Activated T-cell treated with anti-CD3 and anti-CD28 coated beads, Interleukin-2, amount 50 U/mL, for 72 hours (primary cell): ENCODE measurements at places on chromosomes 13 and 19. TPM values are rescaled to one million over a fixed set of nuclear protein-coding genes. Genes with fewer than 3 reads are reported as not detected.

GRCh38 chr13:42396501-42396900 is 124.5 kb downstream of the AKAP11 start:
- peak; percentile 82 for DNase-seq
- peaks cover 23% of the 10 kb centered on the region for H3K36me3 ChIP-seq
- peak overlapping the region; percentile 99 for H3K27ac ChIP-seq

Gene CATSPERD
- not detected for total RNA-seq

Gene FBN3
- total RNA-seq: not detected

DNA sequence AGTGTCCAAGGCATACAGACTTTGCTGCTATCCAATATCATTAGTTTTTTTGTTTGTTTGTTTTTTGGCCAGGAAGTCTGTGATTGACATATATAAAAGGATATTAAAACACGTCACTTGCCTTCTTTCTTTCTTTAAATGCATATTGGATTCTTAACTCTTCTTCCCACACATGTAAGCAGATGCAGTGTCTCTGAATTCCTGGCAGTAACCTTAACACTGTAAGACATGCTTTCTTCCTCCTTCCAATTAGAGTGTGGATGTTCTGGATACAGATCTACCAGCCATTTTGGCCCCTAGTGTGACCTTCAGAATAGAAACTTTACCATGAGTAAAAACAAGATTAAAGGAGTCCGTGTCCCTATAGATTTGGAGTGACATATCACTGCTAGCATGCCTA is 967.4 kb upstream of the PRR20A start:
- H3K4me1 ChIP-seq: no peaks in the 10 kb centered on the region
- no peak overlapping the region for H3K27ac ChIP-seq
- H3K4me3 ChIP-seq: no peak overlapping the region
- no peak for DNase-seq

- no peak for DNase-seq
- no peak overlapping the region for H3K4me3 ChIP-seq
- H3K27ac ChIP-seq: no peak overlapping the region
- H3K36me3 ChIP-seq: peaks cover 37% of the 10 kb centered on the region
- no peaks in the 10 kb centered on the region for H3K27me3 ChIP-seq
Measured at GRCh38 chr19:36409841-36410240, 8.6 kb downstream of the ZFP82 start.

Gene URI1
- total RNA-seq: 63.6 TPM

DNA sequence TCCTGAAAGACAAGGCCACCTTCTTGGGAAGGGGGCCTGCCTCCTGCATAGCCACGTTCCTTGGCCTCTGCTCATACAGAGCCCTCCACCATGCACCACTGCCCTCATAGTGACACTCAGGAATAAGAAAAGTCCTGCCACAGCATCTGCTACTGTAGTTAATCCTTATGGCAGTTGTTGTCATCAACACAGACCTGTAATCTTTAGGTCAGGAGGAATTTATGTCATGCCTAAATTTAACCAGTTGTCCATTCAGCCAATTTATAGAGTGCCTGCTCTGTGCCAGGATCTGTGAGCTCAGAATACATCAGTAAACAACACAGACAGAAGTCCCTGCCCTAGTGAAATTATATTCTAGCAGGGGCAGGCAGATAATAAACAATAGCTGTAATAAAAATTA is 44.4 kb downstream of the FAM124A start:
- H3K4me1 ChIP-seq: no peaks in the 10 kb centered on the region
- no peaks in the 10 kb centered on the region for H3K27me3 ChIP-seq
- DNase-seq: no peak
- no peak overlapping the region for H3K4me3 ChIP-seq
- H3K27ac ChIP-seq: no peak overlapping the region

DNA sequence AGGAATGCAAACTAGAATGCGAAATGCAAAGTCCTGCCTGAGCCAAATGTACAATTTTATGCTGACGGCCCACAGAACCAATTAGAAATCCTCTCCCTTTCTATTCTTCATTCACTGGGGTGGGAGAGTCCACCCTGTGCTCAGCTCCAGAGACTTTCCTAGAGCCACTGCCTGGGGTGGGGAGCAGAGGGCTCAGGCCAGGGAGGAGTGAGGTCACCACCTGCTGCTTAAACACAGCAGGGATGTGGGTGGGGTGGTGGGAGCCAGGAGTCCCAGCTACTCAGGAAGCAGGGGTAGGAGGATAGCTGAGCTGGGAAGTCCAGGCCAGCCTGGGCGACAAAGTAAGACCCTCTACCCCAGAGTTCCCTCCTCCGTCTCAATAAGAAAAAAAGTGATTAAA is 26.9 kb upstream of the ZNF83 start:
- no peaks in the 10 kb centered on the region for H3K27me3 ChIP-seq
- no peak overlapping the region for H3K27ac ChIP-seq
- no peak for DNase-seq
- peaks cover 10% of the 10 kb centered on the region for H3K4me1 ChIP-seq

- H3K4me3 ChIP-seq: no peak overlapping the region
- H3K36me3 ChIP-seq: no peaks in the 10 kb centered on the region
- no peaks in the 10 kb centered on the region for H3K4me1 ChIP-seq
Measured at GRCh38 chr13:106450991-106451390, 84.5 kb downstream of the EFNB2 start.

- H3K36me3 ChIP-seq: peaks cover 2% of the 10 kb centered on the region
- peaks cover 85% of the 10 kb centered on the region for H3K27me3 ChIP-seq
- H3K27ac ChIP-seq: no peak overlapping the region
- no peak for DNase-seq
Measured at GRCh38 chr19:53961523-53962356, 997 bp upstream of the CACNG8 start.

DNA sequence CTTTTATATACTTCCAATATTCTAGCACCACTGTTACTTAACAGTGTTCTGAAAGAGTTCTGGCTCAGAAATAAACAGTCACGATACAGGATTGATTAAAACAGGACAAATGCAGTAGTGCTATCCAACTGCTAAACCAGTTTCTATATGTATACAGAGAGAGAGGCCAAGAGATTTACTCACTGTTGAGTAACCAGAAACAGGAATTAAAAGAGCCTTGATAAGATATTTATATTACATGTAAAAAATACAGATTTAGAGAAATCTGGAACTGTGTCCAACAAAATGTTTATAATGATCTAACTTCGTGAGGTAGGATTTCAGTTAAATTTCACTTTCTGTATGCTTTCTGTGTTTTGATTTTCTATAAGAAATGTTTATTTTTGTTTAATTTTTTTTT is 116.6 kb downstream of the CDK8 start:
- H3K27ac ChIP-seq: no peak overlapping the region
- no peaks in the 10 kb centered on the region for H3K27me3 ChIP-seq
- H3K36me3 ChIP-seq: no peaks in the 10 kb centered on the region
- no peak for DNase-seq
- H3K4me3 ChIP-seq: no peak overlapping the region

DNA sequence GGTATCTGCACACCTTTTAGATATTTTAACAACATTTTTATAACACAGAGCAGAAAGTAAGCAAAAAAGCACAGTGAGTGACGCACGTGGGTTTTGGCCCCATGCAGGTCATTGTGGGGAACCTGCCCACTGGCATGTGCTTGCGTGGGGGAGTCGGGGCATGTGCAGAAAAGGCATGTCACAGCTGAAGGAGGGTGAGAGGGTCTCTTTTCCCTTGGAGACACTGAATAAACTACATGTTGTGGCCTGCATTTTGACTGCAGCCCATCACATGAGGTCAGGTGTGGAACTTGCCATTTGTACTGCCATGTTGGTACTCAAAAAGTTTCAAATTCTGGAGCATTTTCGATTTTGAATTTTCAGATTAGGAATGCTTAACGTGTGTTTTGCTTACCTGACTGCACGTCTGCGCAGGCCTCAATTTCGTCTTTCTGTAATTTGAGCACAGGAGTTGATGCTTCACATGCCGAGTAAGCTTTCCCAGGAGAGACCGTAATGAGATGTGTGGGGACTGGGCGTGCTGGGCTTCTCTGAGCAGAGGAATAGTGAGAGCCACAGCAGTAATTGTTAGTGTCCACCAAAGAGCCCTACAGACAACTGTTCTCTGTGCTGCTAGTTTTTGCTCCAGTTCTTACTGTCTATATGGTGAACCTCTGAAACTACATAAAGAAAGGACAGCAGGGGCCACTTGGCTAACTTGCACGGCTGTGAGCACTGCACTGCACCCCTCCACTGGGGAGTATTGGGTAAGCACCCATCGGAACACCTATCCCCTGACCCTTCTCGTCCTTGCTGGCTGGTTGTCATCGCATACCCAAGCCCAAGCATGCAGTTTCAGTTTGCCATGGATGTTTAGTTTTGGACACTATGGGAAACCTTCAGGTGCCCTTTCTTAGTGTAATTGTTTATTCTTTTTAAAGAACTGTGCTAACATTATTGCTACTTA is 72.9 kb upstream of the GPR183 start:
- no peak overlapping the region for H3K27ac ChIP-seq
- H3K27me3 ChIP-seq: no peaks in the 10 kb centered on the region
- peaks cover 92% of the 10 kb centered on the region for H3K4me1 ChIP-seq
- no peak overlapping the region for H3K4me3 ChIP-seq
- DNase-seq: no peak

DNA sequence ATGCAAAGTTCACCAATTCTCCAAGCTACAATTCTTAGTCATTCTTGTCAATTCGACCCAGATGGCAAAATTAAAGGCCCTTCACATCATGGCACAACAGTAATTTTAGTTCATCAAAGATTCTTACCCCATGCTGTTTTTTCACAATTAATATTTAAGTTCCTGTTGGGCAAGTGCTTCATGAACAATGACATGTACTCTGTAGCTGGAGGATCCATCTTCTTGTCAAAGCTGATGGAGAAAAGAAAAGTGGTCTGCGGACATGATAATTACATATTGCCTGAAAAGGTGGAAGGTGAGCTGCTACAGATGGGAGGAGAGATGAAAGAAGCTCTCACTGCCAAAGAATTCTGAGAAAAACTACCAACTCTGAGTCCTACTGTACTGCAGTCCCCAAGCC is 1370.3 kb upstream of the SLC10A2 start:
- no peaks in the 10 kb centered on the region for H3K36me3 ChIP-seq
- no peaks in the 10 kb centered on the region for H3K27me3 ChIP-seq
- H3K4me3 ChIP-seq: no peak overlapping the region

Gene ELOF1
- 50.9 TPM for total RNA-seq

- peak overlapping the region; percentile 92 for H3K27ac ChIP-seq
- H3K4me1 ChIP-seq: peaks cover 67% of the 10 kb centered on the region
- H3K27me3 ChIP-seq: no peaks in the 10 kb centered on the region
Measured at GRCh38 chr19:17846146-17846545, 1.6 kb downstream of the JAK3 start.

Gene ZNF93
- 18.8 TPM for total RNA-seq

GRCh38 chr19:4386041-4386782 is 14.1 kb downstream of the SH3GL1 start:
- peaks cover 4% of the 10 kb centered on the region for H3K36me3 ChIP-seq
- no peak overlapping the region for H3K27ac ChIP-seq
- no peaks in the 10 kb centered on the region for H3K27me3 ChIP-seq
- no peak for DNase-seq

DNA sequence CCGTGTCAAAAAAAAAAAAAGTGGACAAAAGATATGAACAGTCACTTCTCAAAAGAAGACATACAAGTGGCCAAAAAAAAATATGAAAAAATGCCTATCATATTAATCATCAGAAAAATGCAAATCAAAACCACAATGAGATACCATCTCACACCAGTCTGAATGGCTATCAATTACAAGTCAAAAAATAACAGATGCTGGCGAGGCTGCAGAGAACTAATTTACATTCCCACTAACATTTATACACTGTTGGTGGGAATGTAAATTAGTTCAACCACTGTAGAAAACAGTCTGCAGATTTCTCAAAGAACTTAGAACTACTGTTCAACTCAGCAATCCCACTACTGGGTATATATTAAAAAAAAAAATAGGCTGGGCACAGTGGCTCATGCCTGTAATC is 26.5 kb upstream of the FOXO1 start:
- no peak for DNase-seq
- no peaks in the 10 kb centered on the region for H3K27me3 ChIP-seq
- no peak overlapping the region for H3K27ac ChIP-seq

DNA sequence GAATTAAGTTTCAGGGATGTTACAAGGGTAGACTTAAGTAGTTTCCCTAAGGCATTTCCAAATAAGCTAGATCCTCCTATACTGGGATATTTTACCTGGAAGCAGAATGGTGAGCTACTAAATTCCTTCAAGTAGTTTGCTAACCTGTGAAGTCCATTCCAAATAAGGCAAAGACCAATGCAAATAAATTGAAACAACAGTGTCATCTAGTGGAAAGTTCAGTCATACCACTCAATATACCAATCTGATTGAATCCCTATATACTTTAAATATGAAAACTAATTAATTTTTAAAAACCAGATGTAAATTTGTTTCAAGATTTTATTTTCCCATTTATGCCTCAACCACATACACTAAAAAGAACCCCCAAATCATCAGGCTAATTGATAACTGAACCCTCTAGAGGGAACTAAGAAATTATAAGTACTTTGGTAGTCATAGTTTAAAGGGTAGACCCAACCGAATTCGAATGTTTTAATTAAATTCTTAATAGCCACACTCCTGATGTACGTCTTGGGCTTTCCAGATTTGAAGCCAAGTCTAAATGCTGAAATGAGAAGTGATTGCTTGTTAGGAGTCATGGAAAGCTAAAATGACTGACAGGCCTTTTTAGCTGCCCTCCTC is 223.7 kb downstream of the TBC1D4 start:
- H3K27me3 ChIP-seq: peaks cover 28% of the 10 kb centered on the region
- H3K36me3 ChIP-seq: no peaks in the 10 kb centered on the region
- no peak overlapping the region for H3K27ac ChIP-seq

Gene PSG11
- total RNA-seq: not detected

GRCh38 chr19:18085702-18086457 is 854 bp downstream of the IL12RB1 start:
- H3K36me3 ChIP-seq: peaks cover 6% of the 10 kb centered on the region
- H3K27me3 ChIP-seq: no peaks in the 10 kb centered on the region
- DNase-seq: no peak
- peaks cover 54% of the 10 kb centered on the region for H3K4me1 ChIP-seq

GRCh38 chr19:17794731-17795494 is at the start of gene B3GNT3:
TSS of gene B3GNT3 (plus strand) at chr19:17795138. CDS start at chr19:17807808, 12,670 bp downstream.
- H3K36me3 ChIP-seq: no peaks in the 10 kb centered on the region
- no peak within 1 kb of the TSS for H3K27ac ChIP-seq
- H3K4me3 ChIP-seq: peak within 1 kb of the TSS; percentile 78

DNA sequence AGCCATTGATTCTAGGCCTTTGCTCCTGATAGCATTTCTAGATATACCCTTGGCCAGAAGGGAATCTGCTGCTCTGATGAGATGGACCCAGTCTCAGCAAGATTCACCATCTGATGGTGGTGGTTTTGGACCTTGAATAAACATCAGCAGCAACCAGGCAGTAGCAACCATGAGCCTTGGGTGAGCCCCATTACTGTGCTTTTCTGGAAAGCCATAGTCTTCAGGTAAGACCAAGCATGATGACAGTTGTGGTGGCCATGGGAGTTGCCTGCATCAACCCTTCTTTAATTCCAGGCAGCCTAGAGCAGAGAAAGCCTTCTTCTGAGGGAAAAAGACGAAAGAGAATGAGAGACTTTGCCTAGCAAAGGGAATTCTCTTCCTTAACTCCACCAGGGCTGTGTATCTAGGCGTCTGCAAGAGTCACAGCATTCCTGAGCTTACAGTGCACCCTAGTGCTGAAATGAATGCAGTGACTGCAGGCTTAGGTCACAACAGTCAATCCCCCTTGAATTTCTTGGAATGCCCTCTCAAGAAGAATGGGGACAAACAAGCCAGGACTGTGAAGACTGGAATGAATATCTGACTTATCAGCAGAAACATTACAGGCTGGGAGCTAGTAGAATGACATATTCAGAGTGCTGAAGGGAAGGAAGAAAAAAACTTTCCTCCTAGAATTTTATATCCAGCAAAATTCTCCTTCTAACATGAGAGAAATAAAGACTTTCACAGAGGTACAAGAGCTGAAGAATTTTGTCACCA is 942.4 kb upstream of the PCDH20 start:
- DNase-seq: no peak
- no peaks in the 10 kb centered on the region for H3K27me3 ChIP-seq
- no peaks in the 10 kb centered on the region for H3K4me1 ChIP-seq
- H3K36me3 ChIP-seq: no peaks in the 10 kb centered on the region
